KBM-7 (cell line): ENCODE measurements at places on chromosomes 1 and 21.
A peak's percentile ranks its signal among the peaks of the same experiment; 100 is the strongest.

DNA sequence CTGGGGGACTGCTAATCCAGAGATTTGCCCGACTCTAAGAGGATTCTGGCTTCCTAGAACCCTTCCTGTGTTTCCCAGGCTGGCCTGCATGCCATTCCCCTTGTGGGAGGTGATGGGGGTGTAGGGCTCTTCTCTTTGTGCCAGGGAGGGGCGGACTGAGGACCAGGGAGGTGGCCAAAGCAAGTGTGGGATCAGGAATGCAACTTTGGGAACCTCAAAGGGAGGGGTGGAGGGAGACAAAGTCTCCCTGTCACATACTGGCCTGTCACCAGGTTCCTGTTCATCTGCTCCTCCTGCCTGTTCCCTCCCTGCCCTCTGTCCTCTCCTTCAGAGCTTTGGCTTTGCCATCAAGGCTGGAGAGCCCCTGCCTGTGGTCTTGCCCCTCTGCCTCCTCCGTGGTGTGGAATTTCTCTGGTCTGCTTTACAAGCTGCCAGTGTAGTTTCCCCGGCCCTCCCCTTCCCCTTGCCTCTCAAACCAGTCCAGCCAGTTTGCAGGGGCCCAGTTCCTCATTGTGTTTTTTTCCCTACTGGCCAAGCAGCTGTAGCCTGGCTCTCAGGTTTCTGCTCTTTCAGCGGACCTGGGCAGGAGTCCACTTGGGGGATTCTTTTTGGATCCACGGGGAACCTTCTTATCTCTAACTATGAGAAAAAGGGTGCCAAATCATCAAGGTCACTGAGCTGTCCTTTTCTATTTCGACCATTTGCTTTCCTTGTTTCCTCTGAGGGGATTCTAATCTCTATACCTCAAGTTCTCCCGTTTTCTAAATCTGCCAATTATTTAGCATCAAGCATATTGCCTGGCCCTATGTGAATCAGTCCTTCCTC, 1.8 kb downstream of the CGN start:
- DNase-seq = peak; percentile 30

DNA sequence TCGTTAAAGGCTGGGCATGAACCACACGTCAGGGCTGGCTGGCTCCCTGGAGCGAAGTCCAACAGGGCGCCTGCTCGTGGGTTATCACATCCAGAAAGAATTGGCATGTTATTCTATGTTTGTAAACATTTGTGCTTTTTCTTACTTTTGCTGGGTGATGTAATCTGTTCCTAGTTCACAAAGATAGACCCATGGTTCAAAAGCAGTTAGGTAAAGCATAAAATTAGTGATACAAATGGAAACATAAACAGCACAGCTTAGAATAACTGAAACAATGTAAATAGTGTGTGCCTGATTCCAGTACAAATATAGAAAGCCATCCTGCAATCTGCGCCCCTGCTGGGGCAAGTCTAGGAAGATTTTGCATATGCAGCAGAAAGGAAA, 184.0 kb upstream of the C1orf174 start:
- no peak for DNase-seq

- peak; percentile 64 for DNase-seq
Measured at GRCh38 chr21:15730484-15731242, 881 bp downstream of the USP25 start.

DNA sequence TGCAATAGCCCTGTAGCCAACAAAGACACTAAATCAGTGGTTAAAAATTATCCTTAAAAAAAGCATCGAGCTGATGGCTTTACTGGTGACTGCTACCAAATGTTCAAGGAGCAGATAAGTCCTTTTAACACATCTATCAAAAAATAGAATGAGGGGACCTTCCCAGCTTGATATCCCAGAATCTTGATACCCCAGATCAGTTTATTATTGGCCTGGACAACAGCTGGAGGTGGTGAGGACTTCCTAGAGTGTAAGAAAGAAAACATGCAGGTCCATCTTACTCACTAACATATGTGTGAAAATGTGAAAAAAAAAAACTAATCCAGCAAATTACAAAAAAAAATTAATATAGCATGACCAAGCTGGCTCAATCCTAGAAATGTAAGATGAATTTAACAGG, 21.3 kb downstream of the CHIT1 start:
- no peak for DNase-seq

- no peak for DNase-seq
Measured at GRCh38 chr21:36567216-36567885, 87.4 kb upstream of the CLDN14 start.

DNA sequence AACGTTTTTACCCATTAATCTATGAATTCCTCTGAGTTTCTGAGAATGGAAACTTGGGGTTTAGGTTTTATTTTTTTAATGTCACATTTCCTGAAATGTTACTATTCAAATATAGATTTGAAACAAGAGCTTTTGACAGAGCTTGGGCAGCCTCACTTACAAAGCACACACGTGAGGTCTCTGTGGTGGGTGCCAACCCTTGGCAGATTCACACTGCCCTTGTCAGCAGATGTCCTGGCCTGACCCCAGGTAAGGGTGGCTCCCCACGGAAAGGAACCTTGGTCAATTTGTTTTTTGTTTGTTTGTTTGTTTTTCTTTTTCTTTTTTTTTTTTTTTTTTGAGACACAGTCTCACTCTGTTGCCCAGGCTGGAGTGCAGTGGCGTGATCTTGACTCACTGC, 53.5 kb downstream of the FAAP20 start:
- no peak for DNase-seq

- no peak for DNase-seq
Measured at GRCh38 chr1:206513312-206514111, 6.2 kb downstream of the RASSF5 start.

GRCh38 chr1:30680429-30680828, 43.0 kb downstream of the MATN1 start:
- no peak for DNase-seq

DNA sequence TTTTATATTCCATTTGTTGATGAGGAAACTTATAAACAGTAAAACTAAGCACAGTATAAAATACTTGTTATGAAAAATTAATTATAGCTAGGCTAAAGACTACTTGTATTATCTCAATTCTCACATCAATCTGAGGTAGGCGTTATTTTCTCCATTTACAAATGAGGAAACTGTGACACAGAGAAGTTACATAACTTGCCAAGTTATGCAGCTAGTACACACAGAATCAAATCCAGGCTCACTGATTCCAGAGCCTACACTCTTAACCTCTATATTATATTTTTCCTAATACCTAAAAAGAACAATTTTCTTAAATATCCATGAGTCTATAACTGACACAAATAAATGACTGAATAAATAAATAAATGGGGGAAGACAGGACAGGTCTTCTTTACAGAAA, 11.2 kb upstream of the VPS45 start:
- no peak for DNase-seq

GRCh38 chr1:205998457-205999241, 4.5 kb downstream of the RAB7B start:
- DNase-seq = no peak

DNA sequence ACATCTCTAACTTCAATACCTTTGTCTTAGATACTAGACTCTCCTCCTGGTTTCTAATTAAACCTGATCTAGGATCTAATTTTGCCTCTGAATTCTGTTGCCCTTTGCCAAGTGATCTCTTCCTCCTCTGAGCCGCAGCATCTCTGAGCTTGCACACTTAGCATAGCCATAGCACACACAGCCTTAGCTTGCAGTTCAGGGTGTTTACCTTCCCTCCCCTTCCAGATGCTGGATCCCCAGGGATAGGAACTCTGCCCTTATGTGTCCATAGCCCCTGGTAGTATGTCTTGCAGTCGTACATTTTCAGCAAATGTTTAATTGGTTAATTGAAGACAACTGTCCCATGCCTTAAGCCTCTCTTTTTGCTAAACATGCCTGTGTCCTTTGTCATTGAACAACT, 30.3 kb downstream of the SELL start:
- DNase-seq = no peak

- DNase-seq = peak; percentile 63
Measured at GRCh38 chr1:173255214-173255813, 48.2 kb upstream of the TNFSF4 start.

GRCh38 chr21:42991992-42992740, 17.8 kb downstream of the PKNOX1 start:
- no peak for DNase-seq

DNA sequence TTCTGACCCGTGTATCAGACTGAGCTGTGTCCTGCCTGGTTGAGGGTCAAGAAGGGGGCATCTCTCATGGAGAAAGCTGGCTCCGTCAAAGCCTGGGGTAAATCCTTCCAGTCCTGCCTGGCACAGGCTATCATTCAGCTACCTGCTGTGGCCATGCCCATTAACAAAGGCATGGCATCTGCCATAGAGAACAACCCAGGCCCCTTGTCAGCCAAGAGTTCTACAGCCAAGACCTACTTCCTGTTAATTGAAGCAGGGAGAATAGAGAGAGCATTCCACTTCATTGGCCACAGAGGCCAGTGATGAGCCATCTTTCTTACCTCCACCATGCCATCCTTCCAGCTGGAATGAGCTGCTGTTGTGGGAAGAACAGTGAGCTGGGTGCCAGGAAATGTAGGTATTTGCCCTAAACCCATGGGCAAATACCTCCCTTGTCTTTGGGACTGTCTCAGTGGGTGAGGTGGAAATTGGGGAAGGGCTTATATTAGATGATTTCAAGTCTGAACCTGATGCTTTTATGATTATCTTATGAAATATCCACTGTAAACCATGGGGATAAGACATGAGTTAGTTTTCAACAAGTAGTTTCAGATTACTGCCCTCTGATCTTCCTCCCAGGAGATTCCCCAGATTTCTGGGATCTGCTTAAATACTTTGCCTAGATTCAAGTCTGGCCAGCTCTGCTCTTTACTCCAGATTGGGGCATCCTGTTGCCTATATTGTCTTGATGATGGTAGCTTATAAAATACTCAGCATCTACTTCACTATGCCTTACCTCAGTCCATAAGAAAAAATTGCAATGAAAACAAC, 11.2 kb upstream of the KCNQ4 start:
- DNase-seq = no peak

DNA sequence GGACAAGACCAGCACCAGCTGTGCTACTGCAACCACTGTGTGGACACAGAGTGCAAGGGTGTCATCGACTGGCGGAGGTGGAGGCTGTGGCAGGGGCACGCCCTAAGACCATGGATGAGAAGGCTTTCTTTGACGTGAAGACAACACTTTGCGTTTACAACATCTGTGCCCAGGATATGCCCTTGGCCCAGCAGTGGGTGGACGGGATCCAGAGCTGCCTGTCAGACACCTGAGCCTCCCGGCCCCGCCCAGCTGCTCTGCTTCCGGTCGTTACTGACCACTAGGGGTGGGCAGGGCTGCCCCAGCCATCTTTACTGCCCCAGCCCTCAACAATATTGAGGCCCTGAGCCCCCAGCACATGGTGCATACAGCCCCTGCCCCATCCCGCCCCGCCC, 21.4 kb upstream of the NPPB start:
- no peak for DNase-seq

- no peak for DNase-seq
Measured at GRCh38 chr1:177274687-177275211, 104.0 kb downstream of the BRINP2 start.

- DNase-seq = no peak
Measured at GRCh38 chr1:200302921-200303290, 106.9 kb downstream of the ZNF281 start.

DNA sequence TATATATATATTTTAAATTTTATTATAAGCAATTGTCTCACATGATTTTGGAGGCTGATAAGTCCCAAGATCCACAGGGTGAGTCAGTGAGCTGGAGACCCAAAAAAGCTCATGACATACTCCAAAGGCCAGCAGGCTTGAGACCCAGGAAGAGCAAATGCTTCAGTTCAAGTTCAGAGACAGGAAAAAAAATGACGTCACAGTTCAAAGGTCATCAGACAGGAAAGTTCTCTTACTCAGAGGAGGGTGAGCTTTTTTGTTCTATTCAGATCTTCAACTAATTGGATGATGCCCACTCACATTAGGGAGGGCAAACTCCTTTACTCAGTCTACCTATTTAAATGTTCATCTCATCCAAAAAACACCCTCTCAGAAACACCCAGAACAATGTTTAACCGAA, 18.2 kb downstream of the RXRG start:
- DNase-seq = no peak
